Bone marrow (tissue), 2 donors: ENCODE measurements at places on chromosomes 1 and 21.
A peak's percentile ranks its signal among the peaks of the same experiment; 100 is the strongest.

GRCh38 chr1:9211291-9211811, 23.2 kb upstream of the H6PD start:
- no peak for DNase-seq

DNA sequence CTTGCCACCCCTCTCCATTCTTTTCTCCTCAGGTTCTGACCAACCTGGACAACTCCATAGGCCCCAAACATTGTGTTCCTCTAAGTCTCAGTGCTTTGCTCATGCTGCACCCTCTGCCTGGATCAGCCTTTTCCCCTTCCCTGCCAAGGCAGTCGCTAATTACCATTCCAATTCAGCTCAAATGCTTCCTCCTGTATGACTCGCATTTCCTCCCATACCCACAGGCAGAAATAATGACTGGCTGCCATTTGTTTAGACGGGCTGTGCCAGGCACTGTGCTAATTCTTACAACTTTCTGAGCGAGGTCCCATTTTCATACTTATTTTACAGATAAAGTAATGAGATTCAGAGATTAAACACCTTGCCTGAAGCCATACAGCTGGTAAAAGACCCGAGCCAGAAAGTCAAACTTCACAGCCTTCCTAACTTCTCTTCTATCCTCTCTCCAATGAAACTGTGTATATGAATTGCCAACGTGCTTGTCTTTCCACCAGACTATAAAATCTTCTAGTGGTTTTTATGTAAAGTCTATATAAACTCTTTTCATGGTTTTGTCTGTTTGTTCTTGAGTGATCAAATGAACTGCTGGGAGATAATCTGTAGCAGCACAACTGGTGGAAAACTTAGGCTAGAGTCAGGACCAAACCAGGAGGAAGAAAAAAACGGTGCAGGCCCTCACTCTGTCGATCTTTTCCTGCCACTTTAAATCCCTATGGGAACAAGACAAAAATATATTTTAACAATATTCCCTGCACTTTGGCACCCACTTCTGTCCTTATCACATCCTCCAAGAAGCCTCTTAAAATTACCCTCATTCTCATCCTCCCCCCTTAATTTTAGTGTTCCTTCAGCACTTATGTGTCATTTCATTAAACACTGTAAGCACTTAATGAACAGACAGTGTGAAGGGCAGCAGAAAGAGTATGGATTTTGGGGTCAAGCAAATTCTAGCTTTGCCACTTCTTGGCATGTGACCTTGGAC, 33.7 kb downstream of the RAB3B start:
- no peak for DNase-seq

GRCh38 chr1:6519491-6519934, 28.0 kb upstream of the PLEKHG5 start:
- DNase-seq: no peak

GRCh38 chr1:204431310-204432184, 19.9 kb upstream of the PPP1R15B start:
- DNase-seq: peak; percentile 26

GRCh38 chr1:53198241-53198651, 1.6 kb downstream of the CPT2 start:
- no peak for DNase-seq

DNA sequence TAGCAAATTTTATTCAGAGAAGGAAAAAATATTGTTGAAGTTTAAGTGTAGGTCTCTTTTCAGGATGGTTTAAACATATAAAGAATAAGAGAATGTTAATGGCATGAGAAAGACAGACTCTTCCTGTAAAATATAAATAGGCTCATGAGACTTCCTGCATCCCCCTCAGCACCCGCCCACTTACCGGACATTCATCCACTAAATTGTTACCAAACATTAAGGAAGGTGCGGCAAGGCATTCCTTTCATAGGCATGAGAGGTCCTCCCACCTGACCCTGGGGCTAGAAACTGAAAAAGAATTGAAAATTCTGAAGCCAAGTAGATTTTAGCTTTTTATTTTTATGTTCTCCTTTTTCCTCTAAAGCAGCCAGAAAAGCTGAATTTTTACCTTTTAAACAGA, 10.6 kb upstream of the USP1 start:
- DNase-seq: no peak

DNA sequence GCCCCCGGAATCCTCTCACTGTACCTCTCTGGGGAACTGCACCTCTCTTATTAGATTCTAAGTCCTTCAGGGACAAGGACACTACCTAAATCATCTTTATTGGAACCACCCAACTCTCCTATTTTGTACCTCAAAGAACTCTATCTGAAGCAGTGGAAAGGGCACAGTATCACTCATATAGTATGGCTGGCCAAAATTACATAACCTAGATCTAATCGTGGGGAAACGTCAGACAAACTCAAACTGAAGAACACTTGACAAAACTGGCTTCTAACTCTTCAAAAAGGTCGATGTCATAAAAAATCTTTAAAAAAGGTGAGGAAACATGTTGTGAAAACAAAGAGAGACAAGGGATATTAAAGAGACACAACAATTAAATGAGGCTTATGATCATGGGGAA, 210.0 kb downstream of the SLC45A1 start:
- no peak for DNase-seq

GRCh38 chr1:153586347-153586746, 20.7 kb upstream of the S100A2 start:
- no peak for DNase-seq

DNA sequence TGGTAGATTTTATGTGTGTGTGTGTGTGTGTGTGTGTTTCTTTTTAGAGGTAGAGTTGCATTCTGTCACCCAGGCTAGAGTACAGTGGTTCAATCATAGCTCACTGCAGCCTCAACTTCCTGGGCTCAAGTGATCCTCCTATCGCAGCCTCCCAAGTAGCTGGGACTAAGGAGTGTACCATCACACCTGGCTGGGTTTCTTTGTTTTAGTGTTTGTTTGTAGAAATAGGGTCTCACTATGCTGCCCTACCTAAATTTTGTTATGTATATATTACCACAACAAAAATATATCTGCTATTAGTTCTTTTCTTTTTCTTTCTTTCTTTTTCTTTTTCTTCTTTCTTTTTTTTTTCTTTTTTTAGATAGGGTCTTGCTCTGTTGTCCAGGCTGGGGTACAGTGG, 43.1 kb upstream of the CXADR start:
- DNase-seq: no peak

DNA sequence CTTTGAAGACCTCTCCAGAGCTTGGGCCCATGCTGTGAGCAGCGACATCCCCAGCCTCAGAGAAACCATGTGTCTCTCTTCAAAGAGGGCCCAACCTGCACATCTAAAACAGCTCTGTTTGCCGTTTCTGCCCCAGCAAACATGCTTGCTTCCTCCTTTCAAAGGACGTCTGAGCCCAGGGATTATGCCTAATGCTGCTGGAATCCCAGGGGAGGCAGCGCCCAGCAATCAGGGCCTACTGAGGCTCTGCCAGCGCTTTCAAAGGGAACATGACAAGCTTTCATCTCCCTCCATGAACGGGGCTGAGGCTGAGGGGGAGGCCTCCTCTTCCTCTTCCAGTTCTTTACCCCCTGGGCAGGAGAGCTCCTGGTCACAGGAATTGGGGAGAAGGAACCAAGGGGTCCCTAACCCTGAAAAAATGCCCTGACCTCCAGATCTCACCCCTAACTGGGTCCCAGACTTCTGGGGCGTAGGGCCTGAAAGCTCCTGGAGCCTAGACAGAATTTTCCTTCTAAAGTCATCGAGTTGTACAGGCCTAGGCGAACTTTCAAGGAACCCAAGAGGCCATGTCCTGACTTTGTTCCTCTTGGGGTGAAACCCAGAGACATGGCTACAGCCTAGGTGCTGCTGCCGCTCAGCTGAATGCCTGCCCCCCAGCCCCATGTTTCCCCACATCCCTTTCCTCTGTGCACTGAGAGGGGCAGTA, 13.4 kb upstream of the ASCL5 start:
- DNase-seq: no peak

GRCh38 chr1:6220236-6220635, 14.3 kb downstream of the RNF207 start:
- no peak for DNase-seq

DNA sequence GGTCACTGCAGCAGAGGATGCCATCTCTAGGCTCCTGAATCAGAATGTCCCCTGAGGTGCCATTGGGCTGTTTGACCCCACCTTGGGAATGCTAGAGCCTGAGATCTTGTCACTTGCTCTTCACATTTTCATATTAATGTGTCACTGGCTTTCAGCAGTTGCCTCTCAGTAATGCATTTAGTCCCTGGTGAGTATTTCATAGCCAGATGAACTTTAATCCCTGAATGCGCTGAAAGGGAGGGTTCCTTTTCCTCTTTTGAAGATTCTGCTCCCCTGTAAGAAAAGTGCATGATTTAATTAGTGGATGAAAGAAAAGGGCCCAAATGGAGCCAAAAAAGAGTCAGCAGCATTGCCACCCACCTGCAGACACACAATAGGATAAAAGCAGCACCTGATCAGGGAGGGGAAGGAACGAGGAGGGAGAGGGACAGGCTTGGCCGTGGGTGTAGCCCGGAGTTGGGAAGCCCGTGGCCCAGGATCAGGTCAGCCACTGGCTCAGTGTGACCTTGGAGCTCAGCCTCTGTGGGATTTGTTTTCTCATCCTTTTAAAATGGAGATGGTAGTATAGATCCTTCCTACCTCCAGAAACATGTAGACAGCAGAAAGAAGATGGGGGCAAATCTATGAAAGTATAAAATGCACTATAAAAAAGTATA, 31.1 kb downstream of the ROR1 start:
- DNase-seq: no peak

GRCh38 chr1:228487336-228488124, at the start of gene RNF187:
Gene RNF187 (plus strand): TSS chr1:228487382.
- no peak for DNase-seq

GRCh38 chr1:69320757-69321211, 246.9 kb upstream of the LRRC7 start:
- no peak for DNase-seq

GRCh38 chr1:99180343-99180808, 83.9 kb upstream of the PLPPR4 start:
- DNase-seq: no peak

- DNase-seq: no peak
Observed at GRCh38 chr1:30710407-30710806, 13.0 kb downstream of the MATN1 start.

- no peak for DNase-seq
Observed at GRCh38 chr1:3024588-3024987, 3.3 kb downstream of the ACTRT2 start.

- no peak for DNase-seq
Observed at GRCh38 chr1:43451157-43451591, 2.6 kb downstream of the HYI start.

DNA sequence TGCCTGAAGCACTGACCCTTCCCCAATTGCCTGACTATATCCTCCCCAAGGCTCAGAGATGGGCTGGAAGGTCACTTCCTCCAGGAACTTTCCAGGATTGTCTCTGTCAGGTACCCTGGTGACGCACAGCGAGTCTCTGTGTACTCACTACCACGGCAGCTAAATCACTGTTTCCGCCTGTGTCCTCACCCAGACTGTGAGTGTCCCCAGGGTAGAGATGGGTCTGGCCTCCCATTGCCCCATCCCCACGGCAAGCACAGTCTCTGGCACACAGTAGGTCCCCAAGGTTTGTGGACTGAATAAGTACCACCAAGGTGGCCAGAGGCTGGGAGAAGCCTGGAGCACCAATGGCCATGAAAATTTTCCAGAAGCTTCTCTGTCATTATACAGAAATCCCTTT, 93.8 kb upstream of the RUNX3 start:
- no peak for DNase-seq

DNA sequence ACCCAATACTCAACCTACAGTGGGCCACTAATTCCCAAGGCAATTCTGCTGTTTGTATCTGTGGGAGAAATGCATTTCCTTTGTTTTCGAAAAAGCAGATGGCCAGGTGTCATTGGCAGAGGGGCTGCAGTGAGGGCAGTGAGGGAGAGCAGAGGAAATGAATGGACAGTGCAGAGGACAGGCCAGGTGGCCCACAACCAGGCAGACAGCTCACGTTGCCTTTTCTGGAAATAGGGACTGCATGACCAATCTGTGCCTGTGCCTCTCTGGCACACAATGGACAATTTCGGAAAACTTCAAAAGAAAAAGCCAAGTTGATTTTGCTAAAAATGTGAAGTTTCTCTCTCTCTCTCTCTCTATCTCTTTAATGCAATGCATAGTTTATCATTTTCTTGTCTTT, 52.6 kb upstream of the ETS2 start:
- no peak for DNase-seq
